ENCODE measurements at places on chromosomes 1 and 21. TPM values are rescaled to one million over a fixed set of nuclear protein-coding genes. Genes with fewer than 3 reads are reported as not detected.

FAAH gene
- 0.72 TPM for total RNA-seq

AMY1A gene
- total RNA-seq, result not detected

CACNA1E gene
- total RNA-seq, result 0.03 TPM

KANK4 gene
- 0.07 TPM for total RNA-seq

CCDC18 gene
- 5.1 TPM for total RNA-seq

CCDC181 gene
- total RNA-seq, result 0.85 TPM

NFASC gene
- 47.6 TPM for total RNA-seq

BACE2 gene
- total RNA-seq, result 120 TPM

TMCC2 gene
- 3.3 TPM for total RNA-seq

HPCAL4 gene
- total RNA-seq, result not detected

ZNF683 gene
- total RNA-seq, result not detected

LRRC71 gene
- total RNA-seq, result not detected

DENND2C gene
- 3.0 TPM for total RNA-seq

RPE65 gene
- total RNA-seq, result not detected

COL6A1 gene
- 1,943 TPM for total RNA-seq

TFF2 gene
- not detected for total RNA-seq

TAL1 gene
- 0.91 TPM for total RNA-seq
